ENCODE measurements at places on chromosomes 1 and 21.

DNA sequence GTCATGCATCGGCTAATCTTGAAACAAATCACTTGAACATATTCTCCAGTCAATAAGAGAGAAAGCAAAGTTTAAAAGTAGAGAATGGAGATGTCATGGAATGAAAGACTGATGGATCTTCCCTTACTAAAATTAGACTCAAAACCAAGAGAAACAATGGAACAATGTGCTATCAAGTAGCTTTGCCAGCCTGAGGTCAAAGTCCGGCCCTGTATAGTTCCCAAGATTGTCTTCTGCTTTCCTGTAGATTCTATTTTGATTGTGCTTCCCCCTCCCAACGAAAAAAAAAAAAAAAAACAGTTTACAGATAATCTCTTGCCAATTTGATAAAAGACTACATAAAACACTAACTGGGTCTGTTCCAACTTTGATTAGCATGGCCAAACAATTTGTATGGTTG lies 40.8 kb upstream of the KIRREL1 start:
- no peak for DNase-seq

GRCh38 chr1:244296447-244296846 lies 155.3 kb downstream of the ADSS2 start:
- no peak for DNase-seq

DNA sequence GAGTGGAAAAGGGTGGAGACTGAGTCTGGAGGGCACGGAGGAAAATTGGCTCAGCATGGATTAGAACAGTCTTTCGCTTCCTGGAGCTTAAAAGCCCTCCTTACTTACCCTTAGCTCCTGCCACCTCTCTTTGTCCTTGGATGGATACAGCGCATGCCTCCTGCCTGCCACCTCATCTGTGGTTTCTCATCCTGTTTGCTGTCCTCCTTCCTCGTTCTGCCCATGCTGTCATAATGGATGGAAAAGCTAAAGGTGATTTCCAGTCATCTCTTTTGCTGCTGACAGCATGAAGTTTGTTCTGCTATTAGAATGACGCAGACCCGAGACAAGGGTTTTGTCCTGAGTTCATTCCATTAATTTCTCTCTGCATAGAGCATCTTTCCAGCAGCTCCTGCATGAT lies 425.9 kb downstream of the KIF26B start:
- no peak for DNase-seq

GRCh38 chr1:115476616-115477015 lies 138.6 kb upstream of the NGF start:
- DNase-seq, result no peak

GRCh38 chr1:26951216-26951615 lies 9.1 kb downstream of the KDF1 start:
- no peak for DNase-seq

GRCh38 chr1:17640393-17640792 lies 100.9 kb downstream of the ARHGEF10L start:
- no peak for DNase-seq

DNA sequence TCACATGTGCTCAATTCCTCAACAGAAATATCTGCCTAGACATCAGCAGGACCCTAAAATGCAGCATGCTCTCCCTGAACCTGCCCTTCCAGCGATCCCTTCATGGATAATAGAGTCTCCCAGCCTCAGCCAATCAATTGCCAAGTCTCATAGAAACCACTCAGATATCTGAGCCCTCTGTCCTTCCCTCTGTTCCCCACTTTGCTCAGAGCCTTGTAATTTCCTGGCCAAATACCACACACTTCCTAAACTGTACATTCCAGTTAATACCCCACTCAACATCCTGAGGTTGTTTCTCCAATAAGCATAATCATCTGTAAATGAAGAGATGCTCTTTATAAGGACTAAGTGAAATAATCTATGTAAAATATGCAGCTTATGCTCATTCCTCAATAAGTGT lies 59.3 kb upstream of the PTGFRN start:
- DNase-seq, result no peak

DNA sequence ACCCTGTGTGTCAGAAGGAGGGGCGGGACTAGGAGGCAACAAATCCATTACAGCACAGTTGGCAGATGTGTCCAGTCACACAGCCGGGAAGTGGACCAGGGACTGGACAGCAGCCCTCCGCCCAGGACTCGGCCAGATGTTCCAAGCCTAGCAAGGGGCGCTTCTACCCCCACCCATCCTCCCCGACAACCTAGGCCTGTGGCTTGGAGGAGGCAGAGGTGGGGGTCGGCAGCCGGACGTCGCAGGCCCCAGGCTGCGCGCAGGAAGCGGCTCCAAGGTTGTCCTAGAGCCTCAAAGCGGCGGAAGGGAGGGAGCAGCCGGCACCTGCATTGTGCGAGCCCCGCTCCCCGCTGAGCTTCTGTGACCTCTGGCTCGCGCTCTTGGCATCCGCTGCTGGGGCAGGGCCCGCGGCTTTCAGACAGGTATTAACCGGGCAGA lies 20.6 kb upstream of the MYCL start:
- DNase-seq, result no peak

DNA sequence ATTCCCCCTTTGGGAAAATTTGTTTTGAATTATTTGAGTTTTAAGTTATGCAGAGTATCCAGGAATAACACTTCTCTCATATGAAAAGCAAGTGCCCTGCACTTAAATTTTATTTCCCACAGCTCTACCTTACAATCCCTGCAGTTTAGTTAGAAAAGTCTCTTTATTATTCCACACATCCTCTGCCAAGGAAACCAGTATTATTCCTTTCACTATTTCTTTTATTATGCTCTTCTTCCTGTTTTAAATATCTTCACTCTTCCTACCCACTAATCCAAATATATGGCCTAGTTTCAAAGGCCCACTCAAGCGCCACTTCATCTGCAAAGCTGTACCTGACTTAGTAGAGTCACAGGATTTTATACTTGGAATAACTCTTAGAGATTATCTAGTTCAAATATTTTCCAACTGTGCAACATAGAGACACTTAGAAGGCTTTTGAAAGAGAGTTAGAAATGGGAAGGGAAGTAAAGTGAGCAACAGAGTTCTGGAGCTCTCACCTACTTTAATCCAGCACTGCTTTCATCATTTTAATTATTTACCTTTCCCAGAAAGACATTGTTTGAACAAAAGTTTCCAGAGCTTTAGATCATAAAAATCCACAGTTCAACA lies 97.2 kb upstream of the LYPLAL1 start:
- no peak for DNase-seq

- peak; percentile 87 for DNase-seq
Observed at GRCh38 chr1:66282343-66282852, 251.6 kb upstream of the SGIP1 start.

DNA sequence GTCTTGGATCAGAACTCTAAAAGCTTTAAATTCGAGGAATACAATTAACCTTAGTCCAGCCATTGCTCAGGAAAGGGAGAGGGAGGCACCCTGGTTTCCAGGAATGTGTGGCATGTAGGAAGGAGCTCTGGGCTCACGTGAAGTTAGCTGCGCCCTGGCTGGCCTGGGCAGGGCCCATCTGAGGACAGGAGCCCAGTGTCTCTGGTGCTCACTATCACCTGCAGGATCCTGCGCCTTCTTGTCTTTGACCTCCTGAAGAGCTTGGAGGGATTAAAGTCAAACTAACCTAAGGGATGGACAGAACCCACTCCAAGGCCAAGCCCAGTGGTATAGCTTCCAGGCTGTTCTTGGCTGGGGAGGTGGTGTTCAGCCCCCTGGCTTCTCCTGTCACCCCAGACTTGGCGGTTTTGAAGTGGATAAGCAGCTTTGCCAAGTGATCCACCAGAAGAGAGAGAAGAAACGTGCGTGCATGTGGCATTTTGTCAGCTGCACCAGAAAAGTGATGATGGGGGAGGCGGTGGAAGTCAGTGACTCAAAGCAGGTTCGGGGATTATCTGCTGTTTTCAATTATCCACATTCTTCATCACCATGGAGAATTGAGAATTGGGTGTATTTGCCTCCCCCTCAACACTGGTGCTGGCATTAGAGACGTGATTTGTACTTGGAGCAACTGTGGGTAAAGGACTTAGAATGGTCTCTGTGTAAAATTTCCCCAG lies 11.9 kb upstream of the KCNN3 start:
- no peak for DNase-seq

DNA sequence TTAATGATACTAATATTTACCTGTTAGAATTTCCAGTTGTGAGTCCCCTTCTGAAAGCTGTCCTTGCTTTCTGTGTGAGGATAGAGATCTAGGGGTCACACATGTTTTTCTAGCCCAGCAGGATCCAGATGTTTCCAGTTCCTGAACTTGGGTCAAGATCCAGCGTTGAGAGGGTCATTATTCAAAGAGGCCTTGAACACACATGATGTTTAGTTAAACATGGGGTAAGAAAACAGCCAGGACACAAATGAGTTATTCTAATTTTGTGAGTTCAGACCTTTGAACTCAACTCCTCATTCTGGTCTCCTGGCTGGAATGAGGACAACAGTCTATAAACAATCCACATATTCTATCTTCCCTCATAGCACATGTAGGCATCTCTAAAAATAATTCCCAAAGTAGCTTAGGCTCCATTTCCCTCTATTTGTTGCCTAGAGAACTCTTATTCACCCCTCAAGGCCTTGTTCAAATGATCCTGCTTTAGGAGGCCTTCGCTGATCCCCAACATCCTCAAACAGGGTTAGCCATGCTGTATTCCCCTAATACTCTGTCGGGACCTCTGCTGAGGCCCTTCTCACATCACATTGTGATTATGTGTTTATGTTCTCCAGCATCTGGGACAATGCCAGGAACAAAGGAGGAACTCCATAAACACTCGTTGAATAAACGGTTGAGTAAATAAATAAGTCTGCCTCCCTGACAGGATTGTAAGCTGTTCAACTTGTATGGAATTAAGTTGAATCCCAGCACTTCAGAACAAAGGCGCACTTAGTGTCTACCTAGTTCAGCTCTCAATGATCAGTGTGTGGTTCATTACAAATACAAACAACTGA lies 15.0 kb upstream of the KCNN3 start:
- no peak for DNase-seq

GRCh38 chr1:54585181-54586066 lies 37.4 kb downstream of the ACOT11 start:
- DNase-seq, result no peak

GRCh38 chr1:247390116-247390791 lies 25.7 kb upstream of the NLRP3 start:
- peak; percentile 91 for DNase-seq

- DNase-seq, result no peak
Observed at GRCh38 chr1:2845869-2846268, 44.4 kb upstream of the TTC34 start.

- no peak for DNase-seq
Observed at GRCh38 chr1:1061682-1062345, 12.3 kb downstream of the RNF223 start.

DNA sequence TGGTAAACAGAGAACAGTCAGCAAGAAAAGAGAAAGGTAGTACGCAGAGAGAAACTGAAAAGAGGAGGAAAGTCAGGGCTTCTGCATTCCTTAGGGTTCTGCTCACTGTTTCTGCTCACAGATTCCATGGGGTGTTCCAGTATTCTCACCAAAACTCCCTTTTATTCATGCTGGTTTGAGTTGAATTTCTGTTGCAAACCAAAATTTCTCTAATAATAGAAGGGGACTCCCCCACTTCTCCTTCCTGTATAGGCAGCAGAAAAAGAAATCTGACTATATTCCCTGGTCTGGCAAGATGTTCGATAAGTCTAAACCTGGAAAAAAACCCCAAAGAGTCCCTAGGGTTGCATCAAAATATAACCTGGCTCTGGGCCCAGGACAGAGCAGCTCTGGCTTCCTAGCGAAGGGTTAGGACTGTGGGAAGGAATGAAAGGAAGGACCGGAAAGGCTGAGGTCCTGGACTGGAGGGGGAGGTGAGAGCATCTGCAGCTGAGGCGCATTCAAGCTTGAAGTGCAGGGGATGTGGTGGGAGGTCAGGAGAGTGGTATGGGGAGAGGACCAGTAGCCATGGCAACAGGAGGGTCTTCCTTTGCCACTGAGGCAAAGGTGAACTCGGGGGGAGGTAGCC lies 18.8 kb upstream of the RGS16 start:
- no peak for DNase-seq

DNA sequence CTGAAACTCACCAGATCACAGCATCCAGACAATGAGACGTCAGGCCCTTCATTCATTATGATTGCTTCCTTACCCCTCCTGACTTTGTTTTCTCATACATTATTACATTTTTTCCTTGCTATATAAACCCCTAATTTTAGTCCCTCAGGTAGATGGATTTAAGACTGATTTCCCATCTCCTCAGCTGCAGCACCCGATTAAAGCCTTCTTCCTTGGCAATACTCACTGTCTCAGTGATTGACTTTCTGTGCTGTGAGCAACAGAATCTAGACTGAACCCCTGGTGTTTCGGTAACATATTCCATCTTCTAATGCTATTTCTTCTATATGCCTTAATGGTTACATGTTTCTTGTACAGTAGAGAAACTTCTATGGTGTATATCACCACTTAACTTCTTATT lies 30.0 kb upstream of the RGL1 start:
- no peak for DNase-seq

DNA sequence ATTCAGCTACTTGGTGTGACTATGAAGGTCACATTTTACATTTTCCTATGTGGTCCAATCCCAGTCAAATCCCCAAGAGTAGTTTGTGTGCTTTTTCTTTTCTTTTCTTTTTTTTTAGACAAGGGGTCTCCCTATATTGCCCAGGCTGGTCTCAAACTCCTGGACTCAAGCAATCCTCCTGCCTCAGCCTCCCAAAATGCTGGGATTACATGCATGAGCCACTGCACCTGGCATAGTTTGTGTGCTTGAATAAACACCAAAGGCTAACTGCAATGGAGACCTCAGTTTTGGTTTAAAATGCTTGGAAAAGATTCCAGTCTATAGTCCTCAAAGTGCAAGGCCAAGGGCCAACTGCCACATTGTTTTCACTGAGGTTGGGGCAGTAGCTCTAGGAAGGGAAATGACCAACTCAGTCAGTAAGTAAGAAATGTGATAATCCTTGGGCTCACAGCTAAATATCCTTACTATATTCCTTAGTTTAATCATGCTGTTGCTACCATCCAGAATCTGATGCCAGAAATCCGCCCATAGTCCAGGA lies 38.6 kb downstream of the EIF2B3 start:
- DNase-seq, result no peak

DNA sequence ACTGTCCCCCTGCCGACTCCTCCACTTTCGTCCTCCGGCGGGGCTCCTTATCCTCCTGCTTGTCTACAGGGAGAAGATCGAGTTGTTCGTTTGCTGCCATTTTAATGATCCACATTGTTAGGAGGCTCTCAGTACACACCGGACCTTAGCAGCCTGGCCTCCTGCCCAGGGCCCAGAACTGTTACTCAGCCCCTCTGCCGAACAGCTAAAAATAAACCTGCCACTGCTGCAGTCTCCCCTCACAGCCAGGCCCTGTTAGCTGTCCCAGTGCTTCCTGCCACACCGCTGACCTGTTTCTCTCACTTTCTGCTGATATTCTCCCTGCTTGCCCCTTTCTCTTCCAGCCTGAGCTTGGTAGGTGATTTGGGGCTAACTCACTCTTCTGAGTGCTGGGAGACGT lies 8.3 kb downstream of the MAPKAPK2 start:
- no peak for DNase-seq

DNA sequence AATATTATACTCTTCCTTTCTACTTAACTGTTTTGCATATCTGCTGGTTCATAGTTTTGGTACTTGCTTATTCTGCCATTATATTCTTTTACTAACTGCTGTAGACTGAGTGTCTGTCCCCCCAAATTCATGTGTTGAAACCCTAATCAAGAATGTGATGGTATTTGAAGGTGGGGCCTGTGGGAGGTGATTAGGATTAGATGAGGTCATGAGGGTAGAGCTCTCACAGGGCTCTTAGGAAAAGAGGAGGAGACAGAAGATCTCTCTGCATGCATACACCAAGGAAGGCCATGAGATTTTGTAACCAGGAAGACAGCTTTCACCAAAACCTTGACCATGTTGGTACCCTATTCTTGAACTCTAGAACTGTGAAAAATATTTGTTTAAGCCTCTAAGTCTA lies 354.1 kb upstream of the B3GALT2 start:
- DNase-seq, result peak; percentile 36

GRCh38 chr21:42125571-42126544 lies 54.7 kb downstream of the UMODL1 start:
- no peak for DNase-seq
